Placental pericyte (primary cell): ENCODE measurements at places on chromosomes 5 and 9. TPM values are rescaled to one million over a fixed set of nuclear protein-coding genes. Genes with fewer than 3 reads are reported as not detected.

UAP1L1 gene
- total RNA-seq = 28.2 and 29.1 TPM in 2 replicates

PTGS1 gene
- total RNA-seq = 4.6 and 39.2 TPM in 2 replicates

EPB41L4A gene
- 0.22 and 0.29 TPM in 2 replicates for total RNA-seq

STPG3 gene
- not detected in 2 replicates for total RNA-seq

LHX6 gene
- total RNA-seq = under 0.01 TPM in 1 of 2 replicates, not detected in the other

ACOT12 gene
- total RNA-seq = 0.57 and 0.66 TPM in 2 replicates

CNTFR gene
- not detected in 2 replicates for total RNA-seq

RASGRF2 gene
- total RNA-seq = 53.2 and 53.7 TPM in 2 replicates

OR1Q1 gene
- not detected in 2 replicates for total RNA-seq

RNF183 gene
- total RNA-seq = not detected in 2 replicates

SLC36A3 gene
- total RNA-seq = not detected in 2 replicates

SLC46A2 gene
- total RNA-seq = not detected in 2 replicates

IFNA21 gene
- total RNA-seq = not detected in 2 replicates

C8G gene
- 0.66 TPM in 1 of 2 replicates, not detected in the other for total RNA-seq

PITX1 gene
- 76.3 and 209 TPM in 2 replicates for total RNA-seq

ARL14EPL gene
- not detected in 2 replicates for total RNA-seq

NRG2 gene
- total RNA-seq = 0.22 and 1.0 TPM in 2 replicates

TSSK1B gene
- total RNA-seq = 0.57 and 0.66 TPM in 2 replicates

TAF11L4 gene
- not detected in 2 replicates for total RNA-seq

IZUMO3 gene
- total RNA-seq = not detected in 2 replicates

PCDHGB7 gene
- 7.6 and 14.0 TPM in 2 replicates for total RNA-seq

IL5 gene
- not detected in 2 replicates for total RNA-seq

INSL4 gene
- not detected in 2 replicates for total RNA-seq

SPINK7 gene
- total RNA-seq = not detected in 2 replicates

SLC12A2 gene
- 11.6 and 41.8 TPM in 2 replicates for total RNA-seq

BAAT gene
- 0.14 TPM in 1 of 2 replicates, not detected in the other for total RNA-seq

PCDHB11 gene
- under 0.01 and 0.29 TPM in 2 replicates for total RNA-seq

TMEM232 gene
- 0.72 and 2.6 TPM in 2 replicates for total RNA-seq

SLC36A2 gene
- total RNA-seq = not detected in 2 replicates

DOCK8 gene
- total RNA-seq = 0.14 TPM in 1 of 2 replicates, not detected in the other

COMMD10 gene
- total RNA-seq = 21.2 and 38.5 TPM in 2 replicates

SOWAHA gene
- total RNA-seq = not detected in 2 replicates

RANBP17 gene
- total RNA-seq = 13.6 and 42.2 TPM in 2 replicates

IFNB1 gene
- total RNA-seq = not detected in 2 replicates

PCDHB7 gene
- total RNA-seq = under 0.01 and 0.14 TPM in 2 replicates

TAL2 gene
- 0.43 TPM in 1 of 2 replicates, not detected in the other for total RNA-seq

SELENOP gene
- total RNA-seq = 4.7 and 10.9 TPM in 2 replicates

RPP25L gene
- total RNA-seq = 10.0 and 17.3 TPM in 2 replicates
